Activated naive CD8-positive, alpha-beta T cell treated with anti-CD3 and anti-CD28 coated beads for 36 hours (primary cell): ENCODE measurements at places on chromosomes 7 and 10.

- no peak for DNase-seq
Measured at GRCh38 chr10:126696684-126697083, 26.2 kb upstream of the C10orf90 start.

DNA sequence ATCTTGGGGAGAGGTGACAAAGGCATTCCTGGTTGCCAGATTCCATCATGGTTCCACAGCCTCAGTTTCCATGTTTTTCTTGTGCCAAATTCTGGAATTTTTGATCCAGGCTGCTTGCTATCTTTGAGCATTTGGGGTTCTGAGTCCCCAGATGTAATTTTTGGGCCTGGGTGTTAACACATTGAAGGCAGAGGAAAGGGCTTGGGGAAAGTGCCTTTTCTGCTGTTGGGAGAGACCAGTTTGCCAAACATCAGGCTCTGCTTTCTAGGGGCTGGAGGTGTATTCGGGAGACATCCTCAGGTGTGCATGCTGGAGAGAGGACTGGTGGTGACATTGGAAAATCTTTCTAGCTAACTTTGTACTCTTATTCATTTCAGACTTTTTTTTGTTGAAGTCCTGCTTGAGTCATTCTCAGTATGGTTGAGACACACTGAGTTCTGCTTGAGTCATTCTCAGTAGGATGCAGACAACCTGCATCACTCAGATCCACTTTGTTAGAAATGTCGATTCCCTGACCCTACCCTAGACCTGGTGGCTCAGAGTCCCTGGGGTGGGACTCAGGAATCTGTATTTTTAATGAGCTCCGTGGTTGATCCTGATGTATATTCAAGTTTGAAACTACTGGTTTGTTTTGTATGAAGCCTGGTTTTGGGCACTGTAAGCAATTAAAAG, 101.0 kb downstream of the LRMDA start:
- DNase-seq: no peak

DNA sequence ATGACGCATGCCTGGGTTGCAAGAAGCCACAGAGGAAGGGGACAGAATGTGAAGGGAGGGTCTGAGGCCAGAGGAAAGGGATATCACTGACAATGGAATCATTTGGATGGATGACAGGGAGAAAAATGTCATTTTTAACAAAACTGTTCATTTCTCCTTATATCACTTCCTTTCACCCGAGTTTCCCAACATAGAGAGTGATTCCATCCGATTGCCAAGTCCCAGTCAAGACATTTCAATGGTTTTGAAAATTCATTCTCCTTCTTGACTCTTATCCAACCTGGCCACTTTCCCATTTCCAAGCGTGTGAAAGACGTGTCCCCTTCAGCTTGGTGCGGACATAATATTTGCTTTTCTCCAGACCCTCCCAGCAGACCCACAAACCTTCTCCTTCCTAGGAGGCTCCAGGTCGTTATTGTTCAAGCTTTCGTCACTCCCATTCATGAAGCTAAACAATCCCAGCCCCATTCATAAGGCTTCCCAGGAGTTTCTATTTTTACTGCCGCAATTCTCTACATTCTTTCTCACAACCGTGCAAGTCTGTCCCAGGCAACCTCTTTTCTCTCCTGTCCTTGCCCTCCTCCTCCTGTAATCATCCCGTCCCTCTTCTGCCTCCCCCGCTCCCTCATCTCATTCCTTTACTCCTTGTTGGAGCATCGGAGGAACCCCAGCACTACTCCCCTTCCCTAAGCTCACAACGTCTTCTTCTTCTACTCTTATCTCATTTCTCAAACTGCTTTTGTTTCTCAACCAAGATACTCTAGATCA, 301.3 kb upstream of the KLF6 start:
- DNase-seq: no peak

GRCh38 chr10:99924451-99925255, 85.1 kb downstream of the DNMBP start:
- no peak for DNase-seq

GRCh38 chr7:129376778-129377700, 57.2 kb upstream of the STRIP2 start:
- no peak for DNase-seq

- DNase-seq: no peak
Measured at GRCh38 chr7:129841465-129841864, 111.3 kb downstream of the UBE2H start.

- DNase-seq: no peak
Measured at GRCh38 chr7:5350600-5351385, 68.0 kb downstream of the SLC29A4 start.

DNA sequence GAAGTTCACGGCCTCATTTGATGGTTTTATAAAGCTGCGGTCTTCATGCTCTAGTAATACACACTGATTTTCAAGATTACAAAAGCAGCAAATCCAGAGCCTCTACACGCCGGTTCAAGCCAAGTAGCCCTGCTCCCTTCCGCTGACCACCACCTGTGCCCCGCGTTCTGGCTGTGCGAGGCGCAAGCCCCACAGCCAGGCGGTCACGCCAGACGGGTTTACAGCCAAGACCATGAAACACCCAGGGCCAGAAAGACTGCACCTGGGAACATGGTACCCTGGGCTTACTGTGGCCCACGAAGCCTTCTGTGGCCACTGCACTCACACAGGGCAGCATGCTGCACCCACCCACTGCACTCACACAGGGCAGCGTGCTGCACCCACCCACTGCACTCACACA, 33.6 kb downstream of the GPER1 start:
- DNase-seq: no peak

DNA sequence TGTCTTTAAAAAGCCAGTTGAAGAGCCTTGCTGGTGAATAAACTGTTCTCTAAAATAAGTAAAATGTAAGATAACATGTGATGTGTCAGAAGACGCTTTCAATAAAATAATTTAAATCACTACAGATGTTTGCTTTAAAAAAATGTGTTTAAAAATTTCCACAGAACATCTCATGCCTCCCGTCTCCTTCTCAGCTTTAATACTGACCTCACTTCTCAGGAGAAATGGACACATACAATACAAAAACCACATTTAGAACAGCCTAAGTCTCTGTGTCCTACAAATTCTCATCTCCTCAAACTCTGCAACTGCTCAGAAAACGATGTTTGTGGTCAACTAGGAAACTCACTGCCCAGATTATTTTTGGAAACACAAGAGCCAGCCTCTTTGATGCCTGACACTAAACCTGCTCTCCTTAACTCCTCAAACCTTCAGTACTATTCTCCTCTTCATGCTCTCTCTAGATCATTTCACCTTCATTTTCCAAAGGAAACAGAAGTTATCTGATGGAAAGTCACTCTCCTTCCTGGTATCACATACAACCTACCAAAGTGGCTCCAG, 120.3 kb downstream of the ZNF438 start:
- no peak for DNase-seq

DNA sequence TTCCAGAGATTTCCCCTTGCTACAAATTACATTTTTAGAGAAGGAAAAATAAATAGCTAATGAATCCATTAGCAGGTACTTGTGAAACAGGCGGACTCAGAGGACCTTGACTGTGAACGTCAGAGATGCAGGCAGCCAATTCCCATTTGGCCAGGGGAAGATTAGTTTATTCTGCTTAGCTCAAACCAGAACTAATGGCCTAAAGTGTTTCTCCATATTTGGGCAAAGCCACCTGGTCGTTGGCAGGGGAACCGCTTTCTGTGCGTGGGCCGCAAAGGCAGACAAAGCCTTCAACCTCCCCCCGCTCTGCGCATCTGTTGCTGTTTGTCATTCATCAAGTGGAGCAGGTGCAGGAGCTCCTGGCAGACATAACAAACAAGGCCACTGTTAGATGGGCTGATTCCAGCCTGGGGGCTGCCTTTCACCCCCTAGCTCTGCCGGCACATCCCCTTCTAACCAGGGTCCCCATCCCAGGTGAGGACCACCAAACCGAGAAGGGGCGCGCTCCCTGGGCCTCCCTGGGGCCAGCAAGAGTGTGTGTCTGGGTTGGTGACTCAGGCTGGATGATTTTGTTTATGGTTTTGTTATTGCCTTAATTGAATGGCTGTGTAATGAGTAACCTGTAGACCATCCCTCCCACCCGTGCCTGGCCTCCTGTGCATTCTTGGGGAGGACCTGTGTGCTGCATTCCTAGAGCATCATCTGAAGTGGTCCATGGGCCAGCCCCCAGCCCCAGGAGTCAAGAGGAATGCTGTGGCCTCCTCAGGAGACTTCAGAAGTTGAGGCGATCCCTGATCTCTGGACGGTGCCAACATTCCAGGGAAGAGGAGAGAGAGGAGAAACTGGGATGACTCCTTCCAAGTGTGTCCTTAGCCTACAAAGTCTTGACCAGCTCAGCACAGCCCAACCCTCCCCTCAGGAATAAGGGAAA, 14.5 kb upstream of the CPA1 start:
- DNase-seq: peak; percentile 63

- no peak for DNase-seq
Measured at GRCh38 chr7:134375206-134375605, 58.5 kb upstream of the SLC35B4 start.

- DNase-seq: no peak
Measured at GRCh38 chr10:93368210-93368609, 113.9 kb downstream of the MYOF start.

DNA sequence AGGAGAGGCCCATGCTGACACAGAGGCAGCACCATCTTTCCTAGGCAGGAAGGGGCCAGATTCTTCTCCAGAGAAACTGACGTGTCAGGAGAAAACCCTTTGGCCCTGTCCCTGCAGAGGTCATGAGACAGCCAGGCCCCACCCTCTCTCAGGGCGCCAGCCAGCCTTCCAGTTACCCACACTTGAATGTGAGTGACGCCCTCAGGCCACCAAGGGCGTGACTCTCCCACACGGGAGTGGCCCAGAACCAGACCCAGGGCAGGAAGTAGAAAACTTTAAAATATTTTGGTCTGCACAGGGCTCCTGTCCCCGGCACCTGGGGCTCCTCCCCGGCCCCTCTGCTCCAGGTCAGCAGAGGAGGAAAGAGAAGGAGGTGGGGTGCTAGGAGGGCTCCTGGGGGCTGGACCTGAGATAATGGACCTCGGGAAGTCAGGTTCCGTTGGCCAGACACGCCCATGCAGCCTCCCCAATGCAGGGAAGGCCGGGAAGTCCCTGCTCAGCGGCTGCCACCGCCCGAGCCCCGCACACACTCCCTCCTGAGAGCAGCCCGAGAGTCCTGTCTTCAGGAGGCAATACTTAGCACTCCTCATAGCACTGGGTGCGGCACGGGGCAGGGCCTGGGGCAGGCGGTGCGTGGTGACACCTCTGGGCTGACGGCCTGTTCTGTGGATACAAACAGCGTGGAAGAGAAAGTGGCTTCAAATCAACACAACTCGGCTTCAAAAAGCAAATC, 67.0 kb upstream of the CFAP46 start:
- no peak for DNase-seq

DNA sequence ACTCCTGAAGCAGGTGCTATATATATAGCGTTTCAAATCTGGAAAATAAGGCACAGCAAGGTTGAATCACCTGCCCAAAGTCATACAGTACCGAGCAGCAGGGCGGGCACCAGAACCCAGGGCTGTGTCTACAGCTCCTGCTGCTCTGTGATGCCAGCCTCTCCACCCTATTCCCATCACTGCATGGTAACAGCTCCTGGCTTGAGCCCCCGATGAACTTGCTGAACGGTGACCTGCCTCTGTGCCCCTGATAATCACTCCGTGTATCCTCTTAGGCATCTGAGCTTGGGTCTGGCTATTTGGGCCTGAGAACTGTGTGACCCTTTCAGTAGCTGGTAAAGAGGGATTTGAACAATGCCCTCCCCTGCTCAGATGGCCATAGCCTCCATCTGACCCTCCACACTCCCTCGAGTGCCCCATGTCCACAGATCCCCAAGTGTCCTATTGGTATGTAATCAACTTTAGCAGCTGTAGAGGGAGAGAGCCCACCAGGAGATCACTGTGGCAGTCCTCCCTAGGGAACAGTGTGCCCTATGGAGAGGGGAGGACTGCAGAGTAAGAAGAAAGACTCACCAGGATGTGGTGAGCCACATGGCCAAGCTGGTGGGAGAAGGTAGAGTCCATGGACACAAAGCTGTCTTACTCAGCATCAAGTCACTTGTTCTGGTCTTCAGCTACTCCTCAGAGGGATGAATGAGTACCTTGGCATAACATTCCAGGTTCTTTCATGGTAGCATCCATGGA, 1.1 kb upstream of the ARHGAP22 start:
- no peak for DNase-seq

GRCh38 chr7:115217373-115217772, 295.5 kb downstream of the MDFIC start:
- DNase-seq: no peak

GRCh38 chr7:139572704-139573385, 49.4 kb downstream of the CLEC2L start:
- no peak for DNase-seq

GRCh38 chr7:155741805-155742204, 70.5 kb downstream of the SHH start:
- peak; percentile 20 for DNase-seq

GRCh38 chr10:127463548-127463947, 85.6 kb upstream of the NPS start:
- DNase-seq: no peak

DNA sequence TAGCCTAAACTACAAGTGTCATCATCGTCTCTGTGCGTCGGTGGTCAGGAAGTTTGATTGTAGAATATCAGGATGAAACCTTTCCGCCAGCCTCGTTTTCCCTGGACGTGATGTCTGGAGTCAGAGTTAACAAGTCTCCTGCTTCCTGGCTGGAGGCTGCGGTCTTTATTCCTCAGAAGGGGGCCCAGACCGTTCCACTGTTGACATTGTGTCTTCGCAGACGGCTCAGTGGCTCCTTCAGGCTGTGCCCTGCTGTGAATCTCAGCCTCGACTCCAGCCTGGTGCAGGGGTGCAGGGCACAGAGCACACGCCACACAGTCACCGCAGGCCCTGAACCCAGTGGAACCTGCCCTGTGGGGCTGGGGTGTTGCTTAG, 37.2 kb upstream of the INSIG1 start:
- no peak for DNase-seq

DNA sequence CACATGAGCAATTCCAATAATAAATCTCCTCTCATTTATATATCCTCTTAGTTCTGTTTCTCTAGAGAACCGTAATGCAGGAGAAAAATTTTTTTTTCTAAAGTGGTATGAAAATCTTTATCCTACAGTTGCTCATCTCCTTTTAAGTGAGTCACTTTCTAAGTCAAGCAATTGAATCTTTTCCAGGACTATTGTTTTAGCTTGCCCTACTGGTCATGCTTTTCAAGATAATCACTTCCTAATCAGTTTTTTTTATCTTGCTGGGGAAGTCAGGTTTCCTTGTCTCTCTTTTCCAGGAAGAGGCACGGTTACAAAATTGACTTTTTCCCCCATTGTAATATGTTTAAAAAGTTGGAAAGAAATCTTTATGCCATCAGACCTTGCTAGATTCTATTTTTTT, 44.0 kb downstream of the INPP5F start:
- DNase-seq: no peak

DNA sequence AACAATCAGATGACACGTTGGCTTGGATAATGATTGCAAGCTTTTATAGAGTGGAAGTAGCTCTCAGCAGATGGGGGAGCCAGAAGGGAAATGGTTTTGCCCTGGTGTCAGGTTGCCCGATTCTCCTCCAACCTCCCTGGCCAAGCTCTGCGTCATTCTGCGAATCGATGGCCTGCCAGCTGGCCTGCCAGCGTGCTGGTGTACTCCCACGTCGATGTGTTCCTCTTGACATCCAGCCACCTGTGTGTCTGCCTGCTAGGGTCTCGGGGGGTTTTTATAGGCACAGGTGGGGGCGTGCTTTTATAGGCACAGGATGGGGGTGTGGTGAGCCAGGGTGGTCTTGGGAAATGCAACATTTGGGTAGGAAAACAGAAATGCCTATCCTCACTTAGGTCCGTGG, 4.6 kb downstream of the NET1 start:
- no peak for DNase-seq

GRCh38 chr7:100588438-100588837, 2.3 kb downstream of the FBXO24 start:
- no peak for DNase-seq

GRCh38 chr10:25024528-25024927, 8.1 kb downstream of the THNSL1 start:
- DNase-seq: no peak
